Mesothelial cell of epicardium (in vitro differentiated cells): ENCODE measurements at places on chromosomes 7 and 10. TPM values are rescaled to one million over a fixed set of nuclear protein-coding genes. Genes with fewer than 3 reads are reported as not detected.

PTPN20 gene
- not detected in 3 replicates for total RNA-seq

PAX4 gene
- not detected in 3 replicates for total RNA-seq

GRID2IP gene
- 1.4 to 1.5 TPM (median 1.5 TPM) in 3 replicates for total RNA-seq

ANKRD1 gene
- total RNA-seq = 5.1 to 5.2 TPM (median 5.2 TPM) in 3 replicates

TMEM26 gene
- 3.4 to 4.1 TPM (median 3.9 TPM) in 3 replicates for total RNA-seq

GRCh38 chr7:69780379-69780778, 182.1 kb downstream of the AUTS2 start:
- no peak for DNase-seq

GRCh38 chr10:22911889-22912762, 15.7 kb upstream of the ARMC3 start:
- DNase-seq = peak; percentile 48

- no peak for DNase-seq
Observed at GRCh38 chr10:60760711-60761210, 17.5 kb upstream of the CDK1 start.

DNA sequence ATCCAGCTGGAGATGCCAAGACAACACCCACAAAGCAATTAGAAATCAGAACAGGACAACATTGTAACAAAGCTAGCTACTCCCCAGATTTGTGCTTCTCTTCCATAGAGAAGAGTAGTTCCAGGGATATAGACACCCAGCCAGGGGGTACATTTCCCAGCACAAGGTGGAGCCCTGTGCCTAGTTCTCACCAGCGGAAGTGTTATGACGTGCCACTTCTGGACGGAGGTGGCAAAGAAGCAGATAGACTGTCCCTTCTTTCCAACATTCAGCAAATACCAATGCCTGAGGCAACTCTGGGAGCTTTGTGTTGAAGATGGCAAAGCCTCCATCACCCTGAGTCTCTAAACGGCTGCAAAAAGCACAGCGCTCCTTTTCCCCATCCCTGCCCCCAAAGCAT, 23.4 kb upstream of the GSAP start:
- no peak for DNase-seq

- no peak for DNase-seq
Observed at GRCh38 chr7:30391806-30392205, 86.8 kb downstream of the NOD1 start.

DNA sequence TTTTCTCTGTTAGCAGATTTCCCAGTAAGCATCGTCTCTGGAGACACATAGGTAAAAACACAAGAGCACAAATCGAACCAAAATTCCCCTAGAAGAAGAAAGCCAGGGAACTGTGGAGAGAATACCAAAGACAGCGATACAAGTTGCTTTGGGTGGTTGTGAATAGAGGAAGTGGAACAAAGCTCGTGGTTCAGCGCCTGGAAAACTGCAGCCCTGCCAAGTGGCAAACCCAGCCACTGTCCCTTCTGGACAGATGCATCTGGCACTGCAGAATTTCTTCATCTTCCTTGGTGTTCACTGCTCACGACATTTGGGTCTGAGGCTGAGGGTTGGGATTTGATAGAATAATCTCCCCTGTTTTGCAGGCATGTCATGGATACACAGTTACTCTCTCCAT, 733.8 kb downstream of the PARD3 start:
- no peak for DNase-seq

GRCh38 chr10:72687035-72687434, 4.9 kb upstream of the MCU start:
- DNase-seq = no peak

DNA sequence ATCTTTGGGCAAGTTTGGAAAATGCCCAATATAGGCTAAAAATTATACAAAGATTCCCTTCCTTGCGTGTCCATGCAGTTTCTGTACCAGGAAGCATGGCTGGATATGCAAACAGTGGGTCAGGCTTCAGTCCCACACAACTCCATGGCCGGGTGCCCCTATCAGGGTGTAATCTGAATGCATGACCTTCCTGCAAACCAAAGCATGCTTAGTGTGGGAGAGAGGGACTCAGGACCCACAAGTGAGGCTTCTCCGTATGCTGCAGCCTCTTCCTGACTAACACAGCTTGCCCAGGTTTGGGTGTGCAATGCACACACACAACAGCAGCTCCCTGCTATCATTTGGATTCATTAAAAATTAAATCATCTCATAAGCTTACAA, 8.5 kb downstream of the AKR1B10 start:
- no peak for DNase-seq

- no peak for DNase-seq
Observed at GRCh38 chr10:30384701-30385201, 35.7 kb upstream of the MTPAP start.

GRCh38 chr10:35735412-35735811, 93.3 kb upstream of the FZD8 start:
- no peak for DNase-seq

DNA sequence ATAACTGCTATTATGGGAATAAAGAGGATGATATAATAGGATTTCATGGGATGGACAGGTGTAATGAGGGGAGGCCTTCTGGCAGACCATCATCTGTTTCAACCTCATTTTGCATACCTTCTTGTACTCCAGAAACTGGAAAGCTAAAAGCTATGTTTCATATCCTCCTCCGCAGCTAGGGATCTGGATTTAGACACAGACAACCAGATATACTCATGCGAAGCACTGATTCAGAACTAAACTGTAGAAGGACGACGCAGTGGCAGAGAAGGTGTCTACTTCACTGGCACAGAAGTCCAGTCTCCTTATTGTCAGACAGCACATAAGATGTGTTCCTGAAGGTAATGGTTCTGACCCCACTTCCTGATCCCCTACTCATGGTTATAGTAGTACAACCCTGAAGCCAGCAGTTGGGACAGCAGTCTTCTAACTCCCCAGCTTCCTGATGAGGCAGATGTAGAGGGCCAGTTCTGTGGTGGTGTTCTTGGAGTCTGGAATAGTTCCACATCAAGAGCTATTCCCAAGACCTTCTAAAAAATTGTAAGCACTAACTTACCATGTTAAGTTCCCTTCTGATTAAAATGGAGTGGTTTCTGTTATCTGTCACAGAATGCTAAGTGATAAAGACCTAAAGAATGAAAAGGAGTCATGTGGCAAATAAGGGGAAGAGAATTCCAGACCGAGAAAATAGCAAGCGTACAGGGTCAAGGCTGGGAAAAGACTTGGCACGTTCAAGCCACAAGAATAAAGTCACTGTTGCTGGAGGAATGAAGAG, 550.3 kb downstream of the GRM8 start:
- DNase-seq = no peak

- DNase-seq = no peak
Observed at GRCh38 chr7:98875501-98875900, 2.8 kb upstream of the TRRAP start.

GRCh38 chr10:107616463-107617410, 452.2 kb upstream of the SORCS1 start:
- no peak for DNase-seq

- DNase-seq = peak; percentile 35
Observed at GRCh38 chr7:39414224-39415035, 151.8 kb upstream of the YAE1 start.

- DNase-seq = no peak
Observed at GRCh38 chr10:47285381-47286115, 14.4 kb upstream of the GDF10 start.

GRCh38 chr7:135366843-135367508, 133.3 kb downstream of the STRA8 start:
- no peak for DNase-seq

GRCh38 chr10:35352512-35352911, 16.2 kb downstream of the CCNY start:
- DNase-seq = no peak

- DNase-seq = no peak
Observed at GRCh38 chr7:107304063-107304462, 135.3 kb downstream of the HBP1 start.

DNA sequence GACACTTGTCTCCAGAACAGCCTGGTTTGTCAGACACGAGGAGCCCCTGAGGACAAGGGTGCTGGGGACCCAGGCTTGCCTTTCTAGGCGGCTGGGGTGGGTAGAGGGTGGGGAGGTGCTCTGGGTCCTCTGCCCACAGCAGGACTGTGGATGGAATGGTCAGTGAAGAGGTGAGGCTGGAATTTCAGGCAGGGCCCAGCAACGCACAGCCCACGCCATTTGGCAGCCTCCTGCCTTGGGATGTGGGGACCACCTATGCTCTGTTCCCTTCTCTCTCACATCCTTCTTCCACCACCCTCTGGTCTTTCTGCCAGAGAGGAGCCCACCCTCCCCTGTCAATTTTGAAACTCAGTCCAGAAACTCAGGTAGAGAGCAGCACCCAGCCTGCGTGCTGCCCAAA, 103.2 kb downstream of the CXCL12 start:
- no peak for DNase-seq

DNA sequence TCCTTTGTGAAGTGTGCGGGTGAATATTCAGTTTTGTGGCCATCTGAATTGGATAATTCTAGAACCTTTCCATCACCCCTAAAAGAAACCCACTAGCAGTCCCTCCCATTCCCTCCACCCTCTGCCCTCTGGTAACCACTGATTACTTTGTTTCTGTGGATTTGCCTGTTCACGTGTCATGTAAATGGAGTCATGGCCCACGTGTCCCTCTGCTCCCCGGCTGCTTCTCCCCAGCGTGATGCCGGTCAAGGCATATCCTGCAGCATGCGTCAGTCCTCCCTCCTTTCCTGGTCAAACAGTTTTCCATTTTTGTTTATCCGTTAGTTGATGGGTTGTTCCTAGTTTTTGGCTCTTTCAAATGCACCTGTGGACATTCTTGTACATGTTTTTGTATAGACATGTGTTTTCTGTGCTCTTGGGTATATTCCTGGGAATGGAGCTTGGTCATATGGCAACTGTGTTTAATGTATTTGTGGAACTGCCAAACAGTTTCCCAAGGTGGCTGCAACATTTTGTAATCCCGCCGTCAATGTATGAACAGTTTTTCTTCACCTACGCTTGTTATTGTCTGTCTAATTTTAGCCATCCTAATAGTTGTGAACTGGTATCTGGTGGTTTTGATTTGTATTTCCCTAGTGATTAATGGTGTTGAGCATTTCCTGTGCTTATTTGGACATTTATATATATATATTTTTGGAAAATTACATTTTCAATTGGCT, 22.4 kb downstream of the PPP2R2D start:
- DNase-seq = no peak

DNA sequence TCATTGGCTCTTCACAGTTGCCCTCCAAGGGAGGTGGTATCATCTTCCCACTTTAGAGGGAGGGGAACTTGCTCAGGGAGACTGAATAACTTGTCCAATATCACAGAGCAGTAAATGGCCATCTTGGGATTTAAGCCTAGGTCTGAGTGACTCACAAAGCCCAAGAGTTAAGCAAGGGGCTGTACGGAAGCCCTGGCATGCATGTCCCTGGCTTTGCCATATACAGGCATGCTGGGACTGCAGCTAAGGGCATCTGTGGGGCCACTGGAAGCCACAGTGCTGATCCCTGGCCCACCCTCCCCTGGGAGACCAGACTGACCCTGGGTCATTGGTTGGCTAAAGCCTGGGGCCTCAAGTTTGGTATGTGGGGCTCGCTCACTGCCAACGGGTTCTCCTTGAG, 3.1 kb downstream of the VSIR start:
- no peak for DNase-seq

DNA sequence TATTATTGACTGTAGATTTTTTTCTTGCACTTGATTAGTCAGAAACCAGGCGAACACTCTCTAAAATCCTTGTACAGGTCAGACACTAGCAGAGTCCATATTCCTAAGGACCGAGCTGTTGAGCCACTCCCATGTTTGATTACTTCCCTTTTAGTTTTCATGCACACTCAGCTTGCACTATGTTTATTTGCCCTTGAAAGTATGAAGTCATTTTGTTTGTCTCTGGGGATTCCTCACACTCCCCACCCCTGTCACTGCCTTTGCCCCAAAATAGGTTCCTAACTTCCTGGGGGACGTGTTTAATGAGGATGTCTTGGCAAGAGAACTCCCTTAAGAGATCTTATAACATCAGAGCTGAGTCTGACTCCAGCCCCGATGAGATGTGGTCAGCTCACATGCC, 182.1 kb downstream of the EVX1 start:
- no peak for DNase-seq
